ENCODE measurements at places on chromosomes 16 and 17.

- no peak for DNase-seq
Measured at GRCh38 chr17:16882243-16882925, 89.5 kb downstream of the TNFRSF13B start.

DNA sequence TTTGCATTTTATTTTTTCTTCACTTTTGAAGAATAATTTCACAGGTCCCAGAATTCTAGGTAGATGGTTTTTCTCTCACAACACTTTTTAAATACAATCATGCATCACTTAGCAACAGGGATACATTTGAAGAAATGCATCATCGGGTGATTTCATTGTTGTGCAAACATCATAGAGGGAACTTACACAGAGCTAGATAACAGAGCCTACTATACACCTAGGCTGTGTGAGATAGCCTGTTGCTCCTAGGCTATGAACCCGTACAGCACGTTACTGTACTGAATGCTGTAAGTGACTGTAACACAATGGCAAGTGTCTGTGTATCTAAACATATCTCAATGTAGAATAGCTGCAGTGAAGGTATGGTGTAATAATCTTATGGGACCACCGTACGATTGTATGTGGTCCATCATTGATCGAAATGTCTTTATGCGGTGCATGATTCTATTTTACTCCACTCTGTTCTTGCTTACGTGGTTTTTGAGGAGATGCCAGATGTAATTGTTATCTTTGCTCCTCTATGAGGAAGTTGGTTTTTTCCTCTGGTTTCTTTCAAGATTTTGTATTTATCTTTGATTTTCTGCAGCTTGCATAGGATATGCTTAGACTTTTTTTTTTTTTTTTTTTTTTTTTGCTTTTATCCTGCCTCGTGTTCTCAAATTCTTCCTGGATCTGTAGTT is 35.5 kb upstream of the TMEM92 start:
- no peak for DNase-seq

DNA sequence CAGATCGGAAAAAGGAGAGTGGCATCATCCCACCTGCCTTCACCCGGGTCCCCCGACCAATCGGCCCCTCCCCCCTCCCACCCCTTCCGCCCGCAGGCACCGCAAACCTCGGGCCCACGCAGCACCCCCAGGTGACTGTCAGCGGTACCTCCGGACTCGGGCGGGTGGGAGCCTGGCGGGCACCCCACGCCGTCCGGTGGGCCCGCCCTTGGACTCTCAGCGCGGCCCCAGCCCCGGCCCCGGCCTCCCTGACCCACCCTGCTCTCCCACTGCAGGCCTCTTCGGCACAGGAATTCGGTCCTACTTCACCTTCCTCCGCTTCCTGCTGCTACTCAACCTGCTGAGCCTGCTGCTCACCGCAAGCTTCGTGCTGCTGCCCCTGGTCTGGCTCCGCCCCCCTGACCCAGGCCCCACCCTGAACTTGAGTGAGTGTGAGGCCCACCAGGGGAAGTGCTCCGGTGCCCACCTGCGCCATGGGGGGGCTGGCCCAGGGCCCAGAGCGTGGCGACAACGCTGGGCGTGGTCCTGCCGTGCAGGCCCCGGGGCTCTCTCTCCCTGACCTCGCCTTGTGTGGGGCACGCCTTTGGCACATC is 1.6 kb downstream of the TMC8 start:
- DNase-seq: peak; percentile 33

DNA sequence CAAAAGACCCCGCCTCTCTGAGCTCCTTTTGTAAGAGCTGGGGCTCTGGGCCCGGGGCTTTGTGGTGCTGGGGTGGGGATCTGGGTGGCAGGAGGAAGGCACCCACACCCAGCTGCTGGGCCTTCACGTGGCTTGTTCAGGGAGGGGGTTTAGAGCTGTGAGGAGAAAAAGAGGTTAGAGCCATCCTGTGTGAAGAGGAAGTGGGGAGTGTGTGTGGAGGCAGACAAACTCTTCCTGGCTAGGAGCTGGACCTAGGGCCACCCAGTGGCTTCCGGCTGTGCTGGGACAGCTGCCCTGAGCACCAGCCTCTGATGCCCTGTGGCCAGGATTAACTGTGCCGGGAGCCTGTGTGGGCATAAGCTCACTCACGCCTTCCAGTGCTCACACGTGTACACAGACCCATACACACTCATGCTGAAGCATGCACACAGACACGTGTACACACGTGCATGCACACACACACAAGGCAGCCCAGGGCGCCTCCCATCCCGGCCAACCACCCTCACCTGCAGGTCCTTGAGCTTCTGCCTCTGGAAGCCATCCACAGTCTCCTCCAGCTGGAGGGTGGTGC is 7.4 kb downstream of the CIBAR2 start:
- DNase-seq: peak; percentile 13

- no peak for DNase-seq
Measured at GRCh38 chr16:55542459-55543082, 23.9 kb upstream of the CAPNS2 start.

- no peak for DNase-seq
Measured at GRCh38 chr17:1374431-1375177, 25.4 kb downstream of the YWHAE start.

DNA sequence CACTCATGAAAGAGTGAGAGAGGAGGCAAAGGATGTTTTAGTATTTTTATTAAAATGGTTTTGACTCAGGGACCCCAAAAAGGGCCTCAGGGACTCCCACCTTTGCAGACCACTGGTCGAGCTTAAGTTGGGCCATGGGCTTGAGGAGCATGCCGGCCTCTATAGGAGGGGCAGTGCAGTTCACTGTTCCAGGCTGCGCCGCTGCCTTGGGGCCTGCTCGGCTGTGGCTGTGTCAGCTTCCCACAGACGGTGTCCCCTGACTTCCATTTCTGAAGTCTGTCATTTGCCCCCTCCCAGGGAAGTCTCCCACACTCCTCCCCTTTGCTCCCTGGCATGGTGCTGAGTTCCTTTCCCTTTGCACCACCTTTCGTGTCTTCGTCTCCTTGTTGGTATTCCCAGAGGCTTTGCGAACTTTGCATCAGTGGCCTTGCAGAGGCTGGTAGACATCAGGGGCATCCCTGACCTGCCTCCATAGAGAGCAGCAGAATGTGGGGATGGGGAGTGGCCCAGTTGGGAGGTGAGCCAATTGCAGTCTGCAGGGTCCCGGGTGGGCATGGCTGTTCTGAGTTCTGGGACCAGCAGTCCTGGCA is 17.1 kb downstream of the MPRIP start:
- no peak for DNase-seq

- no peak for DNase-seq
Measured at GRCh38 chr17:19940722-19941464, 36.7 kb downstream of the AKAP10 start.

GRCh38 chr16:4602331-4602730 is 12.4 kb downstream of the UBALD1 start:
- no peak for DNase-seq

GRCh38 chr17:16875662-16876061 is 96.3 kb downstream of the TNFRSF13B start:
- no peak for DNase-seq

DNA sequence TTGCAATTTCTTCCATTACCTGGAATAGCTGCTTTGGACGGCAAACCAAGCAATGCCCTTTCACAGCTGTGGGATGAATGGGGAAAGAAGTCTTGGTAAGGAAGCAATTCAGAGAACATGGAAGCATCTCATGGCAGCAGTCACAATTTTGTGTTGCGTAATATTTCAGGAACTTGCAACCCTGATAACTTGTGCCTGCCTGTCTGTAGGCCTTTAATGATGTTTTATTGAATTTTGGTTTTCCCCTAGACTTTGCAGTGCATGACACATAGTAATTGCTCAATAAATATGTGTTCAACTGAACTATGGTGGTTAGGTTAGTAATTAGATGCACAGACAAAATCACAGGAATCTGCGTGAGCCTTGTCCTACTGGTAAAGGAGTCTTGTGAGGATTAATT is 439.5 kb downstream of the WWOX start:
- no peak for DNase-seq

DNA sequence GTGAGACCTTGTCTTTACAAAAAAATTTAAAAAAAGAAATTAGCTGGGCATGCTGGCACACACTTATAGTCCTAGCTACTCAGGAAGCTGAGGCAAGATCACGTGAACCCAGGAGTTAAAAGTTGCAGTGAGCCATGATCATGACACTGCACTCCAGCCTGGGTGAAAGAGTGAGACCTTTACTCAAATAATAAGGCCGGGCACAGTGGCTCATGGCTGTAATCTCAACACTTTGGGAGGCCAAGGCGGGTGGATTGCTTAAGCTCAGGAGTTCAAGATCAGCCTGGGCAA is 11.5 kb upstream of the RIPOR1 start:
- no peak for DNase-seq

- DNase-seq: peak; percentile 59
Measured at GRCh38 chr17:76556765-76557367, 17.0 kb downstream of the PRCD start.

Data from GF-D8 (cell line).